ENCODE measurements at places on chromosomes 11 and 22.

DNA sequence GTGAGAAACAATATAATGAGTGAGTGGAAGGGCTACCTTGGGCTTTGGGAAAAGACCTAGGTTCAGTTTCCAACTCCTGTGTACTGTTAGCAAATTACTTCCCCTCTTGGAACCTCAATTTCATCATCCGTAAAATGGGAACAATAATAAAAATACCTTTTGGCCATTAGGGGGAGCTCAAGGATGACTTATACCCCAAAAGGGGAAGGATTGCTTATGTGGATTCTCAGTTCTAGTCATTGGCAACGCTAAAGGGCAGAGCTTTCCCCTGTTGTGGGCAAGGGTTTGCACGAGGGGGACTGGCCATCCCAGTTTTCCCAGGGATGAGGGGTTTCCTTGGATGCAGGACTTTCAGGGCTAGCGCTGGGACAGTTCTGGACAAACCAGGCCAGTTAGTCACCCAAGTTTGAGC, 3.1 kb upstream of the COMMD9 start:
- peak; percentile 39 for DNase-seq

DNA sequence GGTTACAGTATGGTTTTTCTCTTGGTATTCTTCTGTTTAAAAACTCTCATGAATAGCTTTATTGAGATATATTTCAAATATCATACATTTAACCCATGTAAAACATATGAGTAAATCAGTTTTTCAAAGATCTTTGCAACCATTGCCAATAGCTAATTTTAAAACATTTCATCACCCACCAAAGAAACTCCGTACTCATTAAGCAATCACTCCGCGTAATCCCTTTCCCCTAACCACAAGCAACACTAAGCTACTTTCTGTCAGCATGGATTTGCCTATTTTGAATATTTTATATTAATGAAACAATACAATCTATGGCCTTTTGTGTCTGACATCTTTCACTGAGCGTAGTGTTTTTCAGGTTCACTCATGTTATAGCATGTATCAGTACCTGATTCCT, 697.9 kb upstream of the ANO5 start:
- DNase-seq: no peak

GRCh38 chr11:3879967-3880542, 24.6 kb downstream of the STIM1 start:
- no peak for DNase-seq

- DNase-seq: no peak
Measured at GRCh38 chr22:36218648-36219193, 17.1 kb upstream of the APOL4 start.

GRCh38 chr11:12754021-12754420, 79.8 kb downstream of the TEAD1 start:
- DNase-seq: no peak

DNA sequence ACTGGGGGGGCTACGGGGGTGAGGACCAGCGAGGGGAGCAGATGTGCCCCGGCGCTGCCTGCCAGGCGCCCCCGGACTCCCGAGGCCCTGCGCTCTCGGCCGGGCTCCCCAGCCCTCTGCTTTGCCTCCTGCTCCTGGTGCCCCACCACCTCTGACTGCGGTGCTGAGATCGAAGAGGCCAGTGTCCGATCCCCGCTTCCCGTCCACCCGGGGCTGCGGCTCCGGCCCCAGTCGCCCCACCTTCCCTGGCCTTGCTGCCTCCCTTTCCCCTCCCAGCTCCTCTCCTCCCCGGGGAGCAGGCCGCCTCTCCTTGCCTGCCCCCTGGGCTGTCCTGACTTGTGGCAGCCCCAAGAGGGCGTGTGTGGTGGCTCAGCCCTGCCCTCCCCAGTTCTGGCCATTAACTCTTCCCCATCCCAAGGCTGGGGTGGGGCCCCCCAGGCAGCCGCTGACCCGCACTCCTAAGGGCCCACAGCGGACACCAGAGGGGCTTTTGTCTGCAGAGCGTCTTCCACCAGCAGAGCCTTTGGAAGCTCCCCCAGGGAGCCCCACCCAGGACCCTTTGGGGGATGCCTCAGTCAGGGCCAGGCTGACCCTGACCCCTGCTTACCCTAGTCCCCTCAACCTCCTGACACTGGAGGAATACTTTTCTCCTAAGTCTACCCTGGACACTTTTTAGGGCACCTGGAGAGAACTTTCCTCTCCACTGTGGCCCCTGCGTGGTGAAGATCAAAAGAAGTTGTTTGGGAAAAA, 16.6 kb downstream of the RTN4RL2 start:
- DNase-seq: peak; percentile 93

GRCh38 chr11:68261006-68261405, 10.8 kb downstream of the C11orf24 start:
- DNase-seq: no peak

- DNase-seq: no peak
Measured at GRCh38 chr11:84414920-84415319, 1128.8 kb upstream of the CCDC90B start.

DNA sequence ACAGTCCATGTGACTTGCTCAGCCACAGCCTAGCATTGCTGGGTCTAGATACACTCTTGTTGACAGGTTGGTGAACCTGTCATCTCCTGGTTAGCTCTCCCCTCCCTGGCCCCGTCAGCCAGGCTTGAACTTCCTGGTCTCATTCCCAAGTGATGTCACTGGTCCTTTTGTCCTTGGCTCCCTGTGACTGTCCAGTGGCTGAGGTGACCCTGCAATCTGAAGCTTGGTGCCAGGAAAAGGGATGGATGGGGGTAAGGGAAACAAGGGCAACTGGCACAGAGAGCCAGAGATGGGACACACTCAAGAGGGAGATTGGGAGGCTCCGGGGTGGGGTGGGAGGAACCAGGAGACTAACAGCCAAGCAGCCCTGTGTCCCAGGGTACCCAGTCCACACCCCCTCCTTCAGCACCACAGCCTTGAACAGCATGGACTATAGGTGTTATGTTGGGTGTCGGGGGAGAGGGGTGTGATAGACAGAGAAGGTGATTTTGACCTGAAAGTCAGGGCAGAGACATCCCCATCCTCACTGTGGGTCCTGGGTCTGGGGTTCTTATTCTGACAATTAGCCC, 63.8 kb upstream of the THY1 start:
- peak; percentile 19 for DNase-seq

DNA sequence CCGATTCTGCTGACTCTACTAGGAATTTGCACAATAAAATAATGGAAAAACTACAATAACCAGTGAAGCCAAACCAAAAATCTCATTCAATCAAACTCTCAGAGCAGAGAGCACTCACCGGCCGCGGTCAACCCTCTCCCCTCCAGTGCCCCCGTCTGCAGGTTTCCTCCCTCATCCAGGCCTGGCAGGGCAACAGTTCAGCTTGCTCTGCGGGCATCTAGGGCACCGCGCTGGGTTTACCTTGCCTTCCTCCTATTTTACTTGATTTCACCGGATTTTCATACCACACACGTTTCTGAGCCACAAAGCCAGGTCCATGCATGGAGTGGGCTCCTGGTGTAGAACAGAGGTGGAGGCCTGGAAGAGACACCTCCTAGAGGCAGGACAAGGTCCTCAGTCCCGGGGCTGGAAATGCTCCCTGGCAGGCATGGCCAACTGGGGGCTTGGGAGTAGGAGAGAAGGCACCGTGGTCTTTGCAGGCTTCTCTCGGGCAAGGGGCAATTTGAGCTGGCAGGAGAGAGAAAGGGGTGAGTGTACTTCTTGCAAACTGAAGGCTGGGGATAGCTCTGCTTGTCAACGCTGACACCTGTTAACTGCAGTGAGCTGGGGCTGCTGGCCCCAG, 938.4 kb downstream of the BRD1 start:
- no peak for DNase-seq

GRCh38 chr22:40046126-40046525, 51.4 kb downstream of the FAM83F start:
- no peak for DNase-seq

GRCh38 chr11:68999093-68999747, 13.8 kb downstream of the MRGPRF start:
- no peak for DNase-seq

DNA sequence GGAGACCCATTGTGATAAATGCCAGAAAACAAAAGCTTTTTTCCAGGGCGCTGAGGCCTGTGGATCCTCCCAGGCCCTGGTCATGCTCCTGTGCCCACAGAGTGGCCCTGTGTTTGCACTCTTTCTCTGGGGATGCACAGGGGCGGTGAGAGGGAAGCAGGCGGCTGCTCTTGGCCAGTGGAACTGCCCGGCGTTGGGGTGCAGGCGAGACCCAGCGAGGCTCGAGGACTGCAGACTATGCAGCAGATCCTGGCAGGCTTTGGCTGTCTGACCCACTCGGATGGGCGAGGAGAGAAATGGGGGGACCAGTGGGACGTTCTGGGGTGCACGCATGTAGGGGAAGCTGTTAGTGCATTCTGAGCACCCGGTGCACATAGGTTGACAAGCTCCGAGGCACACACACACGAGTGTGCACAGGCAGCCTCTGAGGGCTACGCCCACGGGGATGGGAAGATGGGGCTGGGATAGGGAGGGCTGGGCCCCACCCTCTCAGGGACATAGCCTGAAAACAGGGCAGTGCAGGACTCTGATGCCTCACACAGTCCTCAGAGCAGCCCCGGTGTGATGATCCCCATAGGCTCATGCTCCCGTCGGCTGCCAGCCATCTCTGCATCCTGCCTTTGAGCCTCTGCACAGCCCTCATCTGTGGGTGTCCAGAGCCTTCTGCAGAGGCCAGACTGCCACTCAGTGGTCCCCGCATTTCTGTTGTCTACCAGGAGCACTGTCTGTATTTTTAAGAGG, 1233.5 kb downstream of the BRD1 start:
- no peak for DNase-seq

GRCh38 chr22:46121523-46122287, 28.6 kb upstream of the PPARA start:
- no peak for DNase-seq

GRCh38 chr11:64729851-64730382, 6.9 kb upstream of the NRXN2 start:
- DNase-seq: peak; percentile 91

DNA sequence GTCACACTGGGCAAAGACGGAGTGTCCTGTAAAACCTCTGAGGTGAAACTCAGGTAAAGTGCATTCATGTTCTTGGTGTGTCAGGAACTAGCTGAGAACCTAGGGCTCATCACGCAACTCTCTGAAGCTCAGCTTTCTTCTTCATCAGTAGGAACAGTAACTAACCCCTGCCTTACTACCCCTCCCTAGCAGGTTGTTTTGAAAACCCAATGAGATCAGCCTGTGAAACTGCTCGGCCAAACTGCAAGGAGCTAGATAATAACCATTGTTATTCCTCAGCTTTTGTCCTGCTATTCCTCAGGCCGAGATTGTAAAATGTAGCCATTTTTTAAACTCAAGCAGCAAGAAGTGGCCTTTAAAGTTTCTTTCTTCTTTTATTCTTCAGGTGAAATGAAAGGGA, 9.8 kb upstream of the FJX1 start:
- DNase-seq: no peak

- DNase-seq: peak; percentile 79
Measured at GRCh38 chr22:44085743-44086270, 61.7 kb downstream of the PARVB start.

- DNase-seq: no peak
Measured at GRCh38 chr11:72760539-72761405, 8.6 kb upstream of the ARAP1 start.

DNA sequence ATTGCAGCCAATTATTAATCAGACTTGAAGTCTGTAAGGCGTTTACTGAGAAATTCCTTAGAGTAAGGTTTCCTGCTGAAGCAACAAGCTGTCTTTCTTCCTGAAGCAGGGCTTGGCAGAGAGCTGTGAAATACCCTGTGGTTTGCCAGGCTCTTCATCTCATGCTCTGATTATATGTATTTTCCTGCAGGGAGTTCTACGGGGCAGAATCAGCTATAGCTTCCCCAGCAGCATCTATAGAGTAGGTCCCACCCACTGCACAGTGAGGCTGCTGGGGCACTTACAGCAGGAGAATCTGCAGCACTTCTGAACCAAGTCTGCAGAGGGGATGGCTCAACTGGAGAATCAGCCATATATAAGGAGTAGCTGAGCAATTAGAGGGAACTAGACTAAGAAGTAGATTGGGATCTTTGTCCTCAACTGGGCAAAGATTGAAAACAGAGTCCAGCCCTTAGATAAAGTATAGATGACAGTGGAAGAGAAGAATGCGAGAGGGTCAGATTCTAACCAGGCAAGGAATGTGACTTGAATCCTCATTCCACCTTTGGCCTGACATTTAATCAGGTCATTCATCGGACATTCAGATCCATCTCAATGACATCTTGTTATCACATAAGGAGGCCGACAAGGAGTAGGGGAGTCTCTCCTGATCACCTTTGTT, 37.6 kb downstream of the CNTF start:
- no peak for DNase-seq

GRCh38 chr11:76790251-76790650, 7.1 kb downstream of the TSKU start:
- no peak for DNase-seq

DNA sequence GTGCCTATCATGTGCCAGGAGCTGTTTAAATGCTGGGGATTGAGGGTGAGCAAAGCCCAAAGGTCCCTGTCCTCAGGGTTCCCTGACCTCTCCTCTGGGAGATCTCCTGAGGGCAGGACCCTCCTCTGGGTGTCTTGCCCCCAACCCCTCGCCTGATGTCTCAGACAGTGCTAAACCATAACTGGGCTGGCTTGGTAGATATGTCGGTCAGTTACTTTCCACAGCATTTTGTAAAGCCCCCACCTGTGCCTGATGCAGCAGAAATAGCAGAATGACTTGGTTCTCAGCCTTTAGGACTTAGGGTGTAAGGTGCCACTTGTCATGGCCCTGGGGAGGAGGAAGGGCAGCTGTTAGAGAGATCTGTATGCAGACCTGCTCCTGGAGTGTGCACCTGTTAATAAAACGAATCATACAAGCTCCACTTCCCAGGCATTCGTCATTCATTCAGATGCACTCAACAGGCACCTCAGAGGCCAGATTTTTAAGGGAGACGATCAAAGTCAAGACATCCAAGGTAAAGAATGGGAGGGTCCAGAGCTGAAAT, 88.1 kb downstream of the TP53I11 start:
- no peak for DNase-seq

DNA sequence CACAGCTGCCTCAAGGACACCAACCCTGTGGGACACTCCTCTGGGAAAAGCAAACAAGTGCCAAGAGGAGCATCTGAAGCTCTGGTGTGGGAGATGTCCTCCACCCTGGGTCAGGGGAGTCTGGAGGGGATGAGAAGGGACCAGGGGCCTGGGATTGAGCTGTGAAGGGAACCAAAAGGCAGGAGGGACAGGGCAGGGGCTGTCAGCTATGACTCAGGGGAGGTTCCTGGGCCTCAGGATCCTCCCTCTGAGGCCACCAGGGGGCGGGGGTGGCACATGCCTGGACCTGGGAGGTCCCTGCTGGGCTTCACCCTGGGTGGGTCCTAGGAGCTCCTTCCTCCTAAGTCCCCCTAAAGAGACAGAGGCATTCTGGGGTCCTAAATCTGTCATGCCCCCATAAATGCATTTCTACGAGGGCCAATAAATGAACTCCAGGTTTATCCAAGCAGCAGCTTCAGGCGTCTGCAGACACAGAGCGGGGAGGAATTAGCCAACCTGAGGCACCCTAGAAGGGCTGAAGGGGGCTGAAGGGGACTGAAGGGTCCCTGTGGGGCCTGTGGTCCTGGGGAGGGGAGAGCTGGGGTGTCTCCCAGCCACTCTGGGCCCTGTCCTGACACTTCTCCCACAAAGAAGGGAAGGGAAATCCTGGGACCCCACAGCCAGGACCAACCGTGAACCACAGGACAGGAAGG, 31.9 kb upstream of the IGLL5 start:
- no peak for DNase-seq

GRCh38 chr11:70467201-70468085, 69.1 kb downstream of the CTTN start:
- peak; percentile 66 for DNase-seq

All from T47D (cell line).